GM19239 (cell line): ENCODE measurements at places on chromosomes 7 and 10.

DNA sequence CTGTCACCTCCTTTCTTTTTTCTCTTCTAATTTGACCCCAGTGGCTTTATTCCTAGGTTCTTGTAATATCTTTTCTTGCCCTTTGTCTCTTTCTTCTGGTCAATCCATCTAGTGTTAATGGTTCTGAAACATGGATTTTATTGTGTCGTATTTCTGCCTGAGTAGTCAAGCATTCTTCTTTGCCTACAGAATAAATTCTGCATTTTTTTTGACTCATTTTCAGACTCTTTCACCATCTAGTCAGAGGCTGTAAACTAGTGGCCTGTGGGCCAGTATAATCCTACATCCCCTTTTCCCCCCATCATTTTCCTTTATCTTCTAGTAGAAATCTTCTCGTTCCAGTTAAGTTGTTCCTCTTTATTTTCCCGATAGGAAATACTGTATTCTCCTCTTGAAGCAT lies 29.4 kb downstream of the LUC7L2 start:
- no peak for DNase-seq

GRCh38 chr7:111103678-111104274 lies 12.8 kb downstream of the LRRN3 start:
- DNase-seq: no peak

DNA sequence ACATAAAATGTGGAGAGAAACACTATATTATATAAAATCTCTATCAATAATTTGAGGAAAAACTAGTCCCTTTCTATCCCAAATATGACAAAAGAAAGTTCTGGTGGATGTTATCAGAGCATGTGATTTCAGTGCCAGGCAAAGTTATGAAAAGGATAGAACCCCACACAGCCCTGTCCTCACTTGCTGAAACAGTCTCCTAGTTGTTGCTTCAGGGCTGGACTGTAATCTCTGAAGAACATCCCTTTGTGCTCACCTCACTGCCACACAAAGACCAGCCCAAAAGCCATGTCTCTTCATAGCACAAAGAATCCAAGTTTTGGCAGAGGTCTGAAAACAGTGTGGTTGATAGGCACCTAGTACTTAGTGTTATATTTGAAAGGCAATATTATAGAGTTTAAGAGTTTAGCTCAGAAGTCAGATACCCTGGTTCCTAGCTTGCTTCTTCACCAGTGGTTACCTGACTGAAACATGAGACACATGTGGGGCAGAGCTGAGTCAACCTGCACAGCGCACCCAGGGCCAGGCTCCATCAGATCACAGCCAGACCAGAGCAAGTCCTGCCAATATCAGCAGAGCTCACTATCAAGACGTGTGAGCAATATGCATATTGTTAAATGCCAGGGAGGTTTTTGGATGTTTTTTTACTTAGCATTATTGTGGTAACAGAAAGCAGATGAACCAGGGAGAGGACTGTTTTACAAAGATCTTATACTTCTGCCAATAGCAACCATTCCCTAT lies 25.0 kb downstream of the CYP3A7 start:
- no peak for DNase-seq

DNA sequence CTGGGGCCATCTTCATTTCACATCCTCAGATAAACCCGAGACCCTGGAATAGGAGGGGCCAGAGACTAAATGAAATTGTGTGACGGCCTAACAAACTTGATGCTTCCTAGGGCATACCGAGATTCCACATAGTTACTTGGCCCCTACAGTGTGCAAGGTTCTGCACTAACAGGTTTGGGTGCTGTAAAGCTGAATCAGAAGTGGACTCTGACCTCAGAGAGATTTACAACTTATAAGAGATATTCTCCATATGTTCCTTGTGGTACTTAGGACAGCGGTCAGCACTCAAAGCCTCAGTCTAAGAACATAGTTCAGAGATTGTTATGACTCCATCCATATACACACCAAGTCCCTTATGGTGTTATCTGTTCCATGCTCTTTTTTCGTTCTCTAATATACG lies 55.1 kb upstream of the FHIP2A start:
- DNase-seq: no peak

GRCh38 chr10:49284356-49284755 lies 14.6 kb upstream of the C10orf71 start:
- DNase-seq: no peak

GRCh38 chr7:29920491-29920890 lies 69.1 kb downstream of the SCRN1 start:
- DNase-seq: no peak

GRCh38 chr7:128361411-128362379 lies at the start of gene PRRT4:
TSS of gene PRRT4 (minus strand) at chr7:128361690.
- DNase-seq: no peak

- DNase-seq: no peak
These were observed 727.9 kb upstream of the KCND2 start for GRCh38 chr7:119545118-119545517.

DNA sequence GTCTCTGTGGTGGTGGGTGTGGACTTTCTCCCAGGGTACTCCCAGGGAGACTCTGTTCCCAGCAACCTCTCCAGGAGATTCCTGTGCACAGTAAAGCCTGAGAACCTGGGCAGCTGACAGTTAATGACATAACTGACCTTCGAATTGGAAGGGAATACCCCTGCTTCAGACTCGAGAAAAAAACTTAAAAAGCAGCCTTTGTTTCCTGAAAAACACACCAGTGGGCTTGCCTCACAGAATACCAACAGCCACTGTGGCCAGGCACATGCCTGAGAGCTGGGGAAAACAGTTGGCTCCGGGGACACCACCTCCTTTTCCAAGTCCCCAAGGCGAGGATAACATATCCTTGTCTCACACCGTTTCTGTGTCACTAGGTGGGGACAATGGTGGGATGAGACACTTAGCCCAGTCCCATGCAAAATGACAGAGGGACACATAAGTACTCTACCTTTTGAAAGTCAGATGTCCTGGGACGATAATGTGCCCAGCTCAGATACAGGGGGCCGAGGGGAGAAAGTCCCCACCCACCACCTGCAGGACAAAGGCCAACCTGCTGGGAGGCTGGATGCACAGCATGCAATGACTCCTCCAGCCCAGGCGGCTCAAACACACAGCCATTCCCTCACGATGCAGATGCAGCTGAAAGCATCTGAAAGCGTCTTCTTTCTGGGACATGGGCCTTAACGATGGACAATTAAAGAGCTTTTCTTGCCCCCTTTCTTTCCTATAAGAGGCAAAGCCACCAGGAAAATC lies 65.6 kb downstream of the HIPK2 start:
- DNase-seq: no peak

GRCh38 chr10:13852872-13853271 lies 266.1 kb downstream of the PRPF18 start:
- no peak for DNase-seq

DNA sequence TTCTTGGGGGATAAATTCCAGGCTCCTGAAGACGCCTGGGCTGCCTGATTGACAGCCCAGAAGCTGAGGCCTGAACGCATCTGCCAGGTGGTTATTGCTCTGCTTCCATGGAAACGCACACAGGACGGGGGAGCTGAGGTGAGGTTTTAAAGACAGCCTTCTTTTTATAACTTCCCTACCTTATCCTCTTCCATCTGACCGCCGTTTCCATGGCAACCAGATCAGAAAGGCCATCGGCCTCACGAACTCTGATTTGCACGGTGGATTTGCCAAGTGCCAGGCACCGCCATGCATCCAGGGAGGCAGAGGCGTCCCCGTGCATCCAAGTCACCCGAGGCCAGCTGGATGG lies 260.9 kb downstream of the ADARB2 start:
- no peak for DNase-seq

DNA sequence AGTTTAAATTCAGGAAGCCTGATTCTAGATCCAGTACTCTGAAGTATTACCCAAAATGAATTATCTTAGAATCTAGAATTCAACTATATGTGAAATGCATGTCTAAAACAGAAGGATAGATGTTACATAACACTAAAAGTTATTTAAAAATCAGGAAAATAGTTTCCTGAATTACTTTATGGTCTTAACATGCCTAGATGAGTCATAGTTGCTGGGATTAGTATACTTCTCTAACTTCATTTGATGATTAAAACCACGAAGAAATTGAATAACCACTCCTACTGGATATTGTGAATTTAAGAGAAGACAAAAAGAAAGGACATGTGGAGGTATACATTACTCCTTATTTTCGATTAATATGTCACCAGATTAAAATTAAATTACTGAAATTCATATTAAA lies 65.5 kb downstream of the ATAD1 start:
- no peak for DNase-seq

DNA sequence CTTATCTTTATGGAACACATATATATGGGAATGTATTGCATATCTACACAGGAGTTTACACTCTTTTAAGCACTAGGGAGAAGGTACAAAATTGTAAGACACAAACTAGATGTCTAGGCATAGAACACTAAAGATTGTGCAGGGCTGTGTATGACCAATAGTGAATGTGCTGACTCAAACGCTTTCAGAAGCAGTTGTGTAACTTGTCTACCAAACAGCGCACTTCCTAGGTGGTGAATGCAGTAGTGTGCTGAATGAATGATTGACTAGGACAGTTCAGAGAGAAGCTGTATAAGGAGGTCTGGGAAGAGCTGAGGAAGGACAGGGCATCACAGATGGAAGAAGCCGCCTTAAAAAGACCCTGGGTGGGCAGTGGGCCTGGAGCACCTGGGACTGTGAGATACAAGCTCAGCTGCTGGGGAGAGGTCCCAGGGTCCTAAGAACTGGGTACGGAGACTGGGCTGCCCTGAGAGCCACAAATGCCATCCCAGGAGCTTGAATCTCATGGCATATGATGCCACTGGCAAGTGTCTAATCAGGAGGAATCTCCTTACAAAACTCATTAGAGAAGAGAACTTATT lies 14.2 kb downstream of the CLRN3 start:
- no peak for DNase-seq

DNA sequence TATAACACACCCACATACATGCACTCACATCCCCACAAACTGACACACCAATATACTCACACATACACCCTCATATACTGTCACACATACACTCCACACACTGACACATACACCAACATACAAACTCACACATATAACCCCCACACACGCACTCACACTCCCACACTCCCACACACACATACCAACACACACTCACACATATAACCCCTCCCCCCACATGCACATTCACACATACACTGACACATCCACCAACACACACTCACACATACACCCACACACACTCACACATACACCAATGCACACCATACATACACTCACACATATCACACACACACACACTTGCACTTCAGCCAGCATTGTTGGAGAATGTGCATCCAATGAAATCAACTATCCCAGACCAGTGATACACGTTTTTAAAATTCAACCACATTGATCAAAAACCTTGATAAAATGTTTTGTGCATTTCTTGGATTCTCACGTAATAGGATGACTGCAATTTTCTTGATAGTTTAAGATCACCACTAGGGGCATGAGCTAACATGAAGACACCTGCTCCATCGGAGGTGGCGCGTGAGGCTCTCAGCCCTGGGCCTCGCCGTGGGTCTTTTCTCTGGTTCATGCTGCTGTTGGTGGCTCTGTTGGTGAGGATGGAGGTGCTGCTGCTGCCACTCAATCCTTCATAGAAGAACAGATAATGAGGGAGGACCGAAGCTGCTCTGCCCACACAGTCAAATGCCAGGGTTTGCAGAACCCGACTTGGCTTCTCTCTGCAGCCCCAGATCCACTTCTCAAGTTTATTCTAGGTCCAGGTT lies 32.1 kb upstream of the CHST15 start:
- no peak for DNase-seq

DNA sequence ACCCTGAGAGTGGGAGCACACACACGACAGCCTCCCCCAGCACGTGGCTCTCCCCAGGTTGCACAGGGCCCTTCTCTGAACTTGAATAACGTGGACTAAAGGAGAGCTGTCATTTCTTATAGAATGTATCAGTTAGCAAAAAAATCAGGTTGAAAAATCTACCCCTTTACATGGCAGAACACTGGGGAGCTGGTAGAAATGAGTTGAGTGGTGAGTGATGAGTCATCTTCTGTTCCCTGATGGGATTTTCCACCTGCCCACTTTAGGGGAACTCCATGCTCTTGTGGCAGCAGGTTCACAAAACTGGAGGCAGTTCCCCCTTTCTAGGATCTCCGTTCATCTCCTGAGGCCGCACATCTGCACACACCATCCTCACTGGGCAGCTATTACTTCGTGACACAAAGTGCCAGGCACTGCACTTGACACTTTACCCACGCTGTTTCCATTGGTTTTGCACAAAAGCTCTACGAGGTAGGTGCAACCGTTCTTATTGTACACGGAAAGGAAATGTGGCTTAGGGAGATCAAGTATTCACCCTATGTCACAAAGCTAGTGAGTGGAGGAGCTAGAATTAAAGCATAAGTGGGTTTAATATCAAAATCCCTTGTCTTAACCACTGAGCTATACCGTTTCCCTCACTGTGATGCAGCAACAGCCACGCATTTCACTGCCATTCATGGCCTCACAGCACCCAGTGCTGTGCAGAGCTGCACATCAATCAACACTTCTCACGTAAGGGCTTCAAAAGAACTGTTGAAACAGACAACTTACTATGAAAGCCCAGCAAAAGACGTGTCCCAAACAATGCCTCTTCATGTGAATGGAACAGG lies 80.2 kb downstream of the RNF216 start:
- no peak for DNase-seq

DNA sequence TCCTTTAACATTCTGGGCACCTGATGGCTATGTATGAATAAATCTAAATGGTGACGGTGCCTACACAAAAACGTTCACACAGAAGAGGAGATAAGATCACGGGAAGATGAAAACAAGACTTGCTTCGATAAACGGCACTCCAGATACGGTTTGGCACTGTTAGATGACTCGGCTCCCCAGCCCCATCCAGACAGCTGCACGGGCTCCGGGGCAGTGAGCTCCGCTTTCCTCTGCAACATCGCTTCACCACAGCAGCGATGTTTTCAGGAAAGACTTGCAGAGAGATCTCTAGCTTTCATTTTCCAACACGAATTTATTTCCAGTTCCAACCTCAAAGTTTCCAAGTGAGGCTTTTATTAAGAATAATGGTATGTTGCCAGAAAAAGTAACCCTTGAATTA lies 132.1 kb downstream of the KLF6 start:
- no peak for DNase-seq

GRCh38 chr10:44774676-44775401 lies 136.3 kb upstream of the TMEM72 start:
- no peak for DNase-seq

- DNase-seq: no peak
These were observed 20.8 kb downstream of the CPA1 start for GRCh38 chr7:130401101-130401500.

- DNase-seq: no peak
These were observed 108.3 kb downstream of the AOAH start for GRCh38 chr7:36615852-36616540.

- peak; percentile 5 for DNase-seq
These were observed 31.7 kb downstream of the GPR22 start for GRCh38 chr7:107501593-107501992.

GRCh38 chr7:65265933-65266519 lies 107.6 kb upstream of the ZNF92 start:
- DNase-seq: no peak

GRCh38 chr7:115085421-115085820 lies 163.5 kb downstream of the MDFIC start:
- DNase-seq: no peak

- no peak for DNase-seq
These were observed 148.5 kb downstream of the LRRN3 start for GRCh38 chr7:111239437-111239836.
